ENCODE measurements at places on chromosomes 4 and X.

DNA sequence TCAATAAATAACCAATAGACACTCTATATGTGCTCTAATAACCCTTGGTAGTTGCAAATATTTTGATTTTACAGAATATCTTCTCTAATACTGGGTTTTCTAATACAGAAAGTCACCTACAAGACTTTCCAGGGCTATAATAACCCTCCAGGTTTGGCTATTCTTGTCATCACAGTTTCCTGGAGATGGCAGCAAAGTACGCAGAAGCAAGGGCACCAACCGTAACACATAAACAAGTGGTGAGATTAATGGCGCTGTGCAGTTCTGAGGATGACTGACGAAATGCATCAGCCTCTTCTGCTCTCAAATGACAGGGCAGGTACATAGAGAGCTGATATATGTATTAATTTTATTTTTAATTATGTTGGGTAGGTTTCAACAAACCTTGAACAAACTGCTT lies 122.4 kb downstream of the C4orf33 start:
- no peak for DNase-seq

DNA sequence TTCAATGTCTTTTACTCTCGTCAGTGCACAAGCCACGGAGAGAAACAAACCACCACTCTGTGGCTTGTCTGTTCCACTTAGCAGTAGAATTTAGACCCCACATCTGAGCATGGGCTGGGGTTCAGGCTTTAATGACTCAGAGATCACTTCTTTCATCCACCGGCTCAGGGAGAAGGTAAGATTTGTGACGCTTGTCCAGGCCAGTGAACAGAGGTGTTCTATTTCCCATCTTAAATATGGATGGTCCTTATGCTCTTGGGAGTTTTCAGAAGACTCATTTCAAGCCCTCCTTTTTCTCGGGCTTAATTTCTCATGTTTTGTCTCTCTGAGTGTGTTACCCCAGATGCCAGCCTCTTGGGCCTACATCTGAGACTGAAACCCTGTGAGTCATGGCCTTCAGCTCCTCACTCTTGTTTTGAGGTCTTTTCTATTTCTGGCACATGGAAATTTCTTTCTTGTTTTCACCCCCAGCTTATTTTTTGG lies 127.4 kb upstream of the SFRP2 start:
- no peak for DNase-seq

DNA sequence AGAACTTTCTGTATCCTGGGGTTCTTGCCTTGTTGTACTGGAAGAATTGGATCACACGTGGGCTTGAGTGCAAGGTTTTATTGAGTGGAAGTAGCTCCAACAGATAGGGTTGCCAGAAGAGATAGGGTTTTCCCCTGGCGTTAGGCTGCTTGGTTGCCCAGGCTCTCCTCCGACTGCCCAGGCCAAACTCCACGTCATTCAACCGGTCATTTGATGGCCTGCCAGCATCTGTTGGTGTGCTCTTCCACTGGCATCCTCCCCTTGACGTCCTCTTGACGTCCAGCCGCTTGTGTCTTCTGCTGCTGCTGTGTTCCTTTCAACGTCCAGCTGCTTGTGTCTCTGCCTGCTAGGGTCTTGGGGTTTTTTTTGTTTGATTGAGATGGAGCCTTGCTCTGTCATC lies 340.3 kb upstream of the ZCCHC13 start:
- DNase-seq, result no peak

DNA sequence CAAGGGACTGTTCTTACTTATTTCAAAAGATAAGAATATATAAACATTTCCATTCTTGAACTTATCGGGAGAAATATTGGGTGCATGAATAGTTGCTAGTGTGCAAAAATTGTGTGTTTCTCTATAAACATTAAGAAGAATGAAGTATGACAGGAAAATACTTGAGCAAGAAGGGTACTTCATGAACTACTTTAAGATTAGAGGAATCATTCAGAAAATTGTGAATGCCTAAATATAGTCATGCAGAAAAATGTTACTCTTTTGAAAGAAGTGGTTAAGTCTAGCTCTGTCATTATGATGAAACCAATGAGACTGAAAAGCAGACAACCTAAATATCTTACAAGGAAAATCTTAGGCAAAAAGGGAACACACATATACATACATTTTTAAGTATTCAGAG lies 207.8 kb upstream of the PCDH18 start:
- no peak for DNase-seq

- no peak for DNase-seq
Observed at GRCh38 chr4:107806196-107806595, 18.5 kb upstream of the SGMS2 start.

GRCh38 chr4:105158837-105159236 lies 12.2 kb downstream of the TET2 start:
- peak; percentile 30 for DNase-seq

GRCh38 chrX:12986886-12987285 lies 12.0 kb downstream of the TMSB4X start:
- DNase-seq, result no peak

All from hematopoietic multipotent progenitor cell treated with erythropoietin and hydrocortisone succinate and interleukin-3 and kit ligand, for 4 days (in vitro differentiated cells).